Endodermal cell (in vitro differentiated cells): ENCODE measurements at places on chromosomes 3 and 15.

GRCh38 chr3:175307642-175308041 is 448.5 kb downstream of the NAALADL2 start:
- DNase-seq, result no peak

DNA sequence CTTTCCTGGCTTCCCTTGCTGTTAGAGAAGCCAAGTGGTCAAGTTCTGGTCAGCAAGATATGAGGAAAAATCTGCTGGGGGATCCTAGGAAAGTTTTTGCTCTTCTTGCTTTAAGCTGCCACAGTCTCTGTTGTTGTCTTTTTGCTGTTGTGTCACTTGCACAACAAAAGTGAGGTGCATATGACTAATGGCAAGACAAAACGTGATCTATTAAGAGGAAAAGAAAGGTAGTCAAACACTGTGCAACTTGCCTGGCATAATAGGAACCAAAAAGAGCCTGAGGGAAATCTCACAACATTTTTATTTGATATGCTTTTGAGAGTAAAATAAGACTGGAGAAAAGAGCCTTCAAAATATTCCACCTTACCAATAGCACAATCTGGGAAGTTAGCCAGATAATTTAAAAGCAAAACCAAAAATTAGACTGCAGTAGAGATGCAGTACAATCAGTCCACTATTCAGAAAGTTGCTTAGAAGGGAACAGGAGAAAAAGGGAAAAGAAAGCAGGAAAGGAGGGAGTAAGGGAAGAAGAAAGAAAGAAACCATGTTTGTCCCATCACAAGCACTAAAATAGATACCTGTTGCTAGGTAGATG is 110.0 kb upstream of the SLC4A7 start:
- DNase-seq, result no peak

- no peak for DNase-seq
Measured at GRCh38 chr3:190345027-190345821, 23.0 kb upstream of the CLDN1 start.

DNA sequence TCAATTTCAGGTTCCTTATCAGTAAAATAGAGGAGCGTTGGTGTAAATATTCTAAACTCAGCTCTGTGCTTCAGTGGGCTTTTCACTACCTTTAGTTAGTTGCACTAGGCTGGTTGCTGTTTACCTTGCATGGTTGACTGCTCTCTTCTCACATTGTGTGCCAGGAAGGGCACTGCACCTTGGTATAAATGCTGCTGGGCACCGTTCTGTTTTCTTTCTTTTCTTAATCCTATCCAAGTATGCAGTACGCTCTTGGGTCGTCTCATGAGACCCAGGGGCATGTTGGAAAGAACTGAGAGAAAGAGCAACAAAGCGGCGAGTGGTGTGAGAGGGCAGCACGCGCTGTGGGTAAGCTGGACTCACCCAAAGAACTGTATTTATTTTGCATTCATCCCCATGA is 22.4 kb downstream of the KCNMB2 start:
- no peak for DNase-seq

GRCh38 chr3:114519415-114519814 is 225.6 kb downstream of the TIGIT start:
- peak; percentile 70 for DNase-seq

GRCh38 chr15:76799760-76800159 is 105.4 kb downstream of the SCAPER start:
- no peak for DNase-seq

DNA sequence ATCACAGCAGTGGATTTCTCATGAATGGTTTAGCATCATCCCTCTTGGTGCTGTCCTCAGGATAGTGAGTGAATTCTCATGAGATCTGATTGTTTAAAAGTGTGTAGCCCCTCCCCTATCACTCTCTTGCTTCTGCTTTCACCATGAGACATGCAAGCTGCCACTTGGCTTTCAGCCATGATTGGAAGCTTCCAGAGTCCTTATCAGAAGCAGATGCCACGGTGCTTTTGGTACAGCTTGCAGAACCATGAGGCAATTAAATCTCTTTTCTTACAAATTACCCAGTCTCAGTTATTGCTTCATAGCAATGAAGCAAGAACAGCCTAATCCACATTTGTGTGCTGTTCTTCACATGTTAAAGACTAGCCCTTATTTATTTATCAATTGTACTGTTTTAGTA is 495.2 kb upstream of the EPHA6 start:
- DNase-seq, result no peak

DNA sequence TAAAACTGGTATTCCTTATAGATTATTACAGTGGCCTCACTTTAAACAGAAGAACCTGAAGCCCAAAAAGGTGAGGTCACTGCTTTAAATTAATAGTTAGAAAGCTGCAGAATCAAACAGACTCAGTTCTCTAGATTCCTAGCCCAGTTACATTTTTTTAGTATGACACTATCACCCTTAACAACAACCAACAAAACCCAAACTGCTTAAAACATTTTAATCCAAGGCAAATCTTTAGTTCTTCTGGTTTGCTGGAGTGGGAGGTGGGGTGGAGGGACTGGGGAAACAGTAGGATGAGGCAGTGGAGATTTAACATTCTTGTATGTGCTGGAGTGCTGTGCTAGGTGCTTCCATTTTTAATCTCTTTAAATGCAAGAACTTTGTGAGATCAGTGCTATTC is 631.6 kb upstream of the KCNMB2 start:
- no peak for DNase-seq

- DNase-seq, result no peak
Measured at GRCh38 chr3:143677430-143677829, 170.8 kb downstream of the SLC9A9 start.

- DNase-seq, result no peak
Measured at GRCh38 chr3:20141316-20141715, 44.7 kb downstream of the SGO1 start.

GRCh38 chr3:50179710-50180109 is 11.7 kb upstream of the GNAT1 start:
- no peak for DNase-seq

- no peak for DNase-seq
Measured at GRCh38 chr3:64667138-64667537, 20.7 kb downstream of the ADAMTS9 start.

GRCh38 chr3:114374433-114374990 is 80.7 kb downstream of the TIGIT start:
- no peak for DNase-seq

DNA sequence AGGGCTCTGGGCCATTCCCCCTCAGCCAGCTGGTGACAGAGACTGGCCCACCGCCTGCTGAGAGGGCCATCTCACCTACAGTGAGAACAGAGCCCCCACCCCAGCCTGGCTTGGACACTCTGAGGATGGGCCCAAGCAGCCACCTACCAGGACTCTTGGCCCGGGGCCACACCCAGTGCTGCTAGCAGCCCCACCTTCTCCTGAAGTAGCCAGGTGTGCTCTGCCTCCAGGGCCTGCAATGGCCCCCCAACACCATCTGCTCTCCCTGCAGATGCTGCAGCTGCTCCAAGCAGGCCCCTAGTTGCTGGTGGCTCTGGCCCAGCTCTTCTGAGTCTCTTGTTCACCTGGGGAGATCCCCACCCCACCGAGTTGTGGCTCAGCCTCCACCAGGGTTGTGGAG is 6.8 kb upstream of the CLK3 start:
- no peak for DNase-seq

GRCh38 chr3:187997490-187997889 is 156.5 kb upstream of the LPP start:
- DNase-seq, result no peak

- DNase-seq, result no peak
Measured at GRCh38 chr3:133756716-133757694, 10.8 kb downstream of the TF start.

GRCh38 chr3:160225176-160226025 is at the start of gene C3orf80:
C3orf80 (plus strand) TSS chr3:160225422; CDS start chr3:160225636, 214 bp downstream.
- DNase-seq, result peak; percentile 91

DNA sequence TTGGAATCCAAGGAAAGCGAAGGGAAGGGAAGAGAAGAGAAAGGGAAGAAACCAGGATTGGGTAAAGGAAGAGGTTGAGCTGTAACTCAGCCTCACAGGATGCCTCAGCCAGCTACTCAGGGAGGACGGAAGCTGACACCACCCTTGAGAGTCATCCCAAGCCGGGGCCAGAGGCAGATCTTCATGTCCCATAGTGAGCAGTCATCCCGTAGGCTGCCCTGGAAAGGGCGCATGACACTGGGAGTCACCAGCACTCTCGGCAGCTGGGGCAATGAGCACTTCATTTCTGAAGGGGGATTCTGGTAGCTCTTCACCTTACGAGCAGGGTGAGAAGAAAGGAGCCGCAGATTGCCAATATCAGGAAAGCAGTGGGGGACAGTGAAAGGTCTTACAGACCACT is 60.1 kb upstream of the PCSK6 start:
- peak; percentile 49 for DNase-seq

- no peak for DNase-seq
Measured at GRCh38 chr15:72445426-72445825, 28.7 kb upstream of the ARIH1 start.

DNA sequence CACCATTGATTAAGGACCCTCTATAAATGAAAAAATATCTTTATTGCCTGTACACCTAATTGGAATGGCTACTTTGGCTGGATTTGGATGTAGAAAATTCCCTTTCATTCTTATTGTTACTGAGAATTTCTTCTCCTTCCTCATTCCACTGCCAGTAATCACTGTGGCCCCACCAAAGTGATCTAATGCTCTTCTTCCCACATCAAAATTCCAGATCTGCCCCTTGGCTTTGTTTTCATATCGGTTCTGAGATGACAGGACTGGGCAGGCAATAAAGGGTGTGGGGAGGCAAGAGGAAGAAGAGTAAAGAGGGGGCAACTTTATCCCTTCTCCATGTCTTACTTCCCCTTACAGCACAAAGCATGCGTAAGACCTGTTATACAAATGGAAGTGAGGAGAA is 2.1 kb downstream of the ANKUB1 start:
- no peak for DNase-seq

DNA sequence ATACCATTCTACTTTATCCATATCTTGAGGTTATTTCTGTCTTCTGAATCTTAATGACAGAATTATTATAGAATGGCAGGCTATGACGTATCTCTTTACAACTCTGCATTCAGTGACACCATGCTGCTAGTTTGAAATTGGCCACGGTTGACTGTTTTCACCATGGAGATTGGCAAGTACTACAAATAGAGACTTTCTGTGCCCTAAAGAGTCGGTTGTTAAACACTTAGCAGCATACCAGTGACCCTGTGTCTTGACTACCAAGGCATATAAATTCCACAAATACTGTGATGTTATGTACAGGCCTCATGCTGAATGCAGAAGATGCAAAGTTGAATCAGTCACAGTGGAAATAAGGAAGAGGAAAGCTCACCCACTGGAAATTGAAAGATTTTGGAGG is 67.0 kb upstream of the CADPS start:
- DNase-seq, result no peak

DNA sequence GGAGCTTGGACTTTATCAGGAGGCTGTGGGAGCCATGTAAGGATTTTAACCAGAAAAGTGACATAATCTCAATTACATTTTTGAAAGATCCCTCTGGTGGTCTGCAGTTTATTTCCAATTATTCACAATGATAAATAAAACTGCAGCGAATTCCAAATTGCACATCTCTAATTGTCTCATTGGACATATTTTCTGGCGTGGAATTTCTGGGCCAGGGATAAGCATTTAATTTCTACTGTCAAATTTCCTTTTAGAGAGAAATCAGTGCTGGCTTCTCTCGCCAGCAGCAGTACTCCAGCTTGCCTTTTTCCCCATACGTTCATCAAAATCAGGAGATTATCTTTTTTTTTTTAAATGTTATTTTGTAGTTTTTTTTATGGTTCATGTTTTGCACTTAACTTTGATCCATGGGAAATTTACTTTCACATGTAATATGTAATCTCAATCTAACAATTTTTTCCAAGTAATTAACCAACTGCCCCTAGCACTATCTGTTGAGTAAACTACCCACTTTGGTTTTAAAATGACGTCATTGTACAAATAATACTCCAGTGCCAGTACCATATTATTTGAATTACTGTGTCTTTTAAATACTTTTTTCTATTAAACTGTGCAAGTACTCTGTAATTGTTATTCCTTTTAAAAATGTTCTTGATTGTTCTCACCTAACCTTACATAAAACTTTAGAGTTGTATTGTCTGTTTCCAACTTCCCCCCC is 251.8 kb downstream of the ADAMTSL3 start:
- DNase-seq, result no peak

DNA sequence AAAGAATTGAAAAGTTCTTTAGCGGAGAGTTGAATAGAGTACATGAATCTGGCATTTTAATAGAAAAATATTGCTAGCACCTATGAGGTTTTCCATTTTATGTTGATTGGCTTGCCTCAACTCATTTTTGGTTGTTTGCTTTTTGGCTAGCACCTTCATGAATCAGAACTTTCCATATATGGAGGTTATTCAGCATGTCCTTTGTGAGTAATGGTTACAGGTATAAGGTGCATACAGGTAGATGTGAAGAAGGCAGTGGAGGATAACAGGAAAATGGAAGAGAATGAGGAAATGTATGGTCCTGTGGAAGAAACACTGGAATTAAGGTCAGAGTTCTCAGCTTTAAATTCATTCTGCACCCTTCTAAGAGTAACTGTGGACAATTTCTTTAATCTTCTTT is 98.1 kb upstream of the GBE1 start:
- DNase-seq, result no peak

- DNase-seq, result no peak
Measured at GRCh38 chr3:8143186-8143585, 358.4 kb upstream of the LMCD1 start.

GRCh38 chr3:58388550-58389091 is 45.0 kb downstream of the PDHB start:
- no peak for DNase-seq

- peak; percentile 87 for DNase-seq
Measured at GRCh38 chr3:138862924-138863775, 28.4 kb upstream of the PIK3CB start.

DNA sequence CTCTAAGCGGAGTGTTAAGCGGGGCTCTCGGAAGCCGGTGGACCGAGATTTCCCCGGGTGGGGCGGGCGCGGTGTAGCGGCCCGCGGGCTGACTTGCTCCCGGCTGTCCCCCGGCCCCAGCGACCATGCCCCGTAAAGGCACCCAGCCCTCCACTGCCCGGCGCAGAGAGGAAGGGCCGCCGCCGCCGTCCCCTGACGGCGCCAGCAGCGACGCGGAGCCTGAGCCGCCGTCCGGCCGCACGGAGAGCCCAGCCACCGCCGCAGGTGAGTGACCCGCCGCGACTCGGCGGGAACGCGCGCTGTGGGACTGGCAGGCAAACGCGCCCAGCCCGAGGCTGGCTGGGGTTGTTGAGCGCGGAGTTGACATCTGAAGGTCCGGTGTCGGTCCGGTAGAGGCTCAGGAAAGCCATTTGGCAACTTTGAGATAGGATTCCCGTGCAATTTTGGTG is 1.3 kb downstream of the SMC4 start:
- peak; percentile 59 for DNase-seq
